SHP77 (cell line): ENCODE measurements at places on chromosomes 1 and 21.

- no peak for DNase-seq
These were observed 87.9 kb downstream of the PLPP3 start for GRCh38 chr1:56491441-56491840.

GRCh38 chr21:9767592-9768375, 753.6 kb upstream of the TPTE start:
- peak; percentile 50 for DNase-seq

DNA sequence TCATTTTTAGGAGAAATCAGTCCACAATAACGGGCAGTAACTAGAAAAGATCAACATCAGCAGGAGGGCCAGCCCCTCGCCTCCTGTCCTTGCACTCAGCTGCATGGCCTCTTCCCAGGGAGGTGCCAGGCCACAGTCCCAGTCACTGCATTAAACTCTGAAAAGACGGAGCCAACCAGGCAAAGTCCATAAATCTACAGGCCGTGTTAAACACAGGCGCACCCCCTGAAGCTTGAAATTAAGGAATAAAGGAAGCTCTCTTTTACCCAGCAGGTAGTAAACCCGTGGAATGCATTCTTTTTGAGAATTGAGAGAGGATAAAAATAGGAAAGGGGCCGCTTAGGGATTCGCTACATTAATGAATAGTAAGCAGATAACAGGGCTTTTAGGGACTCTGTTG, 18.4 kb downstream of the H6PD start:
- DNase-seq: no peak

DNA sequence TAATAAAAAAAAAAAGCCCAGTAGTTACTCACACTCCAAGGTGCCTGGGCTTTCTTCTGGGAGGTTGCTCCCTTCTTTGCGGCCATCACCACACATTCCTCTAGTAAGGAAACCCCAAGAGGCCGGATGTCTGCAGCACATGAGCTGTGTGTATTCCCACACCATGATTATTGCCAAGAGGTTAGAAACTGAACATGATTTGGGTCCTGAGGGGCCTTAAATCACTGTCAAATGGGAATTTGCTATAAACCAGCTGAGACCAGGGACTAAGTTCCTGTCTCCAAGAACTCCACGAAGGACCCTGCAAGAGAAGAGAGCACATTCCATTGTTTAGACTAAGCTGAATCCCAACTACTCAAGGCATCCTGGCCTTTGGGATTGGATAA, 85.3 kb upstream of the SSX2IP start:
- DNase-seq: no peak

DNA sequence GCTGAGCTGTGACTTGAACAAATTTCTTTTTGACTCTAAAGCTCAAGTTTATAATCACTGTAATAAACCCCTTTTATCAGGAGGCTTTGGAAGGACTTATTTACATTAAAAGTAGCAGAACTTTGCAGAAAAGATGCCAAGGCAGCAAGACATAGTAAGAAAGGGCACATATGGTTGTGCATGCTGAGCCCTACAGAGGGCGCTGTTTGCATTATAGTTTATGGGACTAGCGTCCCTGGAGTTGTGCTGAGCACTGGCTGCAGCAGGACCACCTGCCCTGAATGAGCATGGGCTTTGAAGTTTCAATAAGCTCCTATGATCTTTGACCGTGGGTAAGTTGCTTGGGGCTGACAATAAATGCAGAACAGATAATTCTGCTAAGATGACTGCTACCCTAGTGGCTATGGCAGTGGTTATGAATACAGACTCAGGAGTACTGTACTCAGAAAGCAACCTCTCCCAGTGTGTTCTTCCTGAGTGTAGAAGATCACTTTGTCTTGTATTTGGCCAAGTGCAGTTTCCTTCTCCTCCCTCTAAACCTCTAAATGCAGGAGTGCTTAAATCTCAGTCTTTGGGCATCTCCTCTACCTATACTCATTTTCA, 45.4 kb upstream of the USP1 start:
- peak; percentile 32 for DNase-seq

DNA sequence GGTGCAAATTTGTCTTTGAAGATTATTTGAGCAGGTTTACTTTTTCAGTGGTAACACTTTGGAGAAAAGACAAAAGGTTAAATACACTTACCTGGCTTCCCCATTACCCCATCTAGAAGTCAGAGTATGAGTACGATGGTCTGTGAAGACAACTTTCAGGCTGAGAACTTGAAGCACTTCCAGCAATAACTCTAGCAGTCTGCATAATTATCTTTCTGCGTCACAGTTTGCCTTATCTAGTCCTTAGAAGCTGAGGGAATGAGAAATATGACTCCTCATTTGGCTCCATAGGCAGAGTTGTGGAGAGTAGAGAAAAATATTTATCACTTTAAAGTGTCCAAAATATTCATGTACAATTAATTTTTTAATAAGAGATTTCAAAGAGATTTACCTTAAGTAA, 323.4 kb upstream of the CAMK1G start:
- no peak for DNase-seq
